NCI-H2171 treated with DMSO at 0.1 percent for 48 hours (cell line): ENCODE measurements at places on chromosomes 3 and 15.
A peak's percentile ranks its signal among the peaks of the same experiment; 100 is the strongest.

DNA sequence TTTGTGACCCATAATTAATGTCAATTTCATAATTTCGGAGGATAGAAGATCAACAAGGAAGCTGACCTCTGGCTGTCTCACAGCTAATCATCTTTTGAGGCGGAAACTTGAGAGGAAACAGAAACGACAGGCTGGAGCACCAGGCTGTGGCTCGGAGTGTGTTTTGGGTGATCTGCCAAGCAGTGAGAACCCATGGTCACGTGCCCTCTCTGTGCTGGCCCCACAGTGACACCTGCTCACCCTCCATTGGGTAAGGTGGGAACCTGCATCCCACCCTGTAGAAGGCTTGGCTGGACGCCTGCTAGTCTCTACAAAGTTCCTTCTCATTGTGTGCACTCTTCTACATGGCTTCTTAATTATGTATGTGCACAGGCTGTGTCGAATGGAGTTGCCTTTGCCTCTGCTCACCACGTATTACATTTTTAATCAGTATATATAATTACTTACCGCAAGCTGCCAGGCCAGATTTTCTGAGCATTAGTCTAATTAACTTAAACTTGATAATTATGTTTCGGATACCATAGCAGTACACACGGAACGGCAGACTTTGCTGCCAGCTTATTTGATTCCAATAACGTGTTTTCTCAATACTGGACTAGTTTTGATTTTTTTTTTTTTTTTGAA is 719.4 kb upstream of the CFAP20DC start:
- DNase-seq = peak; percentile 22

DNA sequence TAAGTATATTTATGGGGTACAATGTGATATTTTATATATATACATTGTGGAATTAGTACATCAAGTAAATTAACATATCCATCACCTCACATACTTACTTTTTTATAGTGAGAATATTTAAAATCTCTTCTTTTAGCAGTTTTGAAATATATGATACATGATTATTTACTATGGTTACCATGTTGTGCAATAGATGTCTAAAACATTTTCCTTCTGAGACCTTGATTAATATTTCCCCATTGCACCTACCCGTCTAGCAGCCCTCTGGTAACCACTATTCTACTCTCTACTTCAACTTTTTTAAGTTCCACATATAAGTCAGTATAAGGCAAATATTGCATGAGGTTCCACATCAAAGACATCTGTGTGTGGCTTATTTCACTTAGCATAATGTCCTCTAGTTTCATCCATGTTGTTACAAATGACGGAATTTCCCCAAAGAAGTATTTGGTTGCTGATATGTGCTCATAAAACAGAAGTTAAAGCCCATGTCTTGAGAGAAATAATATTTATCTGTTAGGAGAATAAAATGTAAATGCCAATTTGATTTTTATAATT is 29.6 kb upstream of the NFKBIZ start:
- no peak for DNase-seq

DNA sequence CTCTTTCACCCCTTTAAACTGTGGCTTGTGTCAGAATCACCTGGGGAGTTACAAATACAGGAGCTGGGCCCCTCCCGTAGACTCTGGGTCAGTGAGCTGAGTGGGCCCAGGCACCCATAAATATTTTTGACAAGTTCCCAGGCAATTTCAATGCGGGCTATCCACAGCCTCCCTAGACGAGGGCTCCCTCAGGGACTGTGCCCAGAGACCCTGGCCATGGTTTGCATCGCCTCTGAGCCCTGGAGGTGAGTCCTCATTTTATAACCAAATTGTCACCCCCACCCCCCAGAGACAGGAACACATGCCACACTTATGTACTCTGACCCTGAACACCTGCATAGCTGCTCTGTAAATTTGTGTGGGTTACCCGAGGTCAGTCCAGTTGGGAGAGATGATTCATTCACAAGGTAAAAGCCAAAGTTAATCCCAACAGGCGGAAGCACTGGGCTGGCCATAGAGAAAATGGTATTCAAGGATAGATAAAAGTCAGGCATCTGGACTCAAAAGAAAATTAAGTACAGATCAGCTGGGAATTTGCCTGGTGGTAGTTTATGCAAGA is 146.5 kb upstream of the SLC6A11 start:
- no peak for DNase-seq

- peak; percentile 99 for DNase-seq
Observed at GRCh38 chr15:58243070-58243469, 104.9 kb downstream of the AQP9 start.

GRCh38 chr15:78563092-78563491 is 2.2 kb upstream of the CHRNA5 start:
- no peak for DNase-seq

DNA sequence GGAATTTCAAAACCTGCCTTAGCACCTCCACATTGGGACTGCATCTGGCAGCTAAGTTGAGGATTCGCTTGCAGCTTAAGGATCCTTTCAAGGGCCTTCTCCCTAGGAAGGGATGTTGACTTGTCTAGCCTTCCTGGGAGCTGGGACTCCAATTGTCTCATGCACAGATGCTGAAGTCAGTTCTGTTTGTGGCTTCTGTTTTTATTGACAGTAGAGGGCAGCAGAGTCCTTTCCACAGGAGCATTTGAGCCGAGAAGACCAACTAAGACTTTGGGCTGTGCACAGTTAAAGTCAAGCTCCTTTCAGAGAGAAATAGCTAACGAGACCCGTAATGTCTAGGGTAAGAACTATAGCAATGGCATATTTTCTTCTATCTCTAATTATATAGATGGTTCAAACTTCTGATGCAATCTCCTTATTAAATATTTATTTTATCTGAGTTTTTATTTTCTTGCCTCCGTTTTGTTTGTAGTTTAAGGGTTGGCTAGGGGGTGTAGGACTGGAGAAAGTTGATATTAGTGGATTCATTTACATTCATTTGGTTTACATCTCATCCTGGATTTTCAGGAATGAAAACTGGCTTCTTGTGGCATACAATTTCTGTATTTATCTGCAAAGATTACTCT is 59.7 kb upstream of the KBTBD8 start:
- peak; percentile 59 for DNase-seq

DNA sequence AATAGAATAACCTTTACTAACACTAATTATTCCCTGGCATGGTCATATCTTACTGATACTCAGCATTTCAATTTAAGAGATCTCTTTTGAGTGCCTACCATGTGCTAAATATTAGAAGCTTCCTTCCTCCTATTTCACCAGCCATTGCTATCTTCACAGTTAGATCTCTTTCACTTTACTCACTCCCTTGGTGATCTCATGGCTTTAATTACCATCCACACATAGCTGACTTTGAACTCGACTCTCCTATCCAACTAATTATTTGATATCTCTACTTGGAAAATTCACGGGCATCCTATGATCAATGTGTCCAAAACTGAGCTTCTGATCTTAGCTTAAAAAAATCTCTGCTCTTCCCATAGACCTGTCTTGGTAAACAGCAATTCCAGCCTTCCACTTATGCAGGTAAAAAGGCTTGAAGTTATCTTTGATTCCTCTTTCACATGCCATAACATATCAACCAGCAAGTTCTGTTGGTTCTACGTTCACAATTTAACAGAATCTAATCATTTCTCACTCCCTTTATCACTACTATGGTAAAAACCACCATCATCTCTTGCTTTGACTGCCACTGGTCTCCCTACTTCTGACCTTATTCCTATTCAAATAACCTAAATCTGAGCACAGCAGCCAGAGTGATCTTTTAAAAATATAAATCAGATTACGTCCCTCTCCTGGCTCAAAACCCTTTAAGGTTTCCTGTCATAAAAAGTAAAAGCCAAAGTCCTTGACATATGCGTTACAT is 41.8 kb downstream of the HLTF start:
- DNase-seq = no peak

DNA sequence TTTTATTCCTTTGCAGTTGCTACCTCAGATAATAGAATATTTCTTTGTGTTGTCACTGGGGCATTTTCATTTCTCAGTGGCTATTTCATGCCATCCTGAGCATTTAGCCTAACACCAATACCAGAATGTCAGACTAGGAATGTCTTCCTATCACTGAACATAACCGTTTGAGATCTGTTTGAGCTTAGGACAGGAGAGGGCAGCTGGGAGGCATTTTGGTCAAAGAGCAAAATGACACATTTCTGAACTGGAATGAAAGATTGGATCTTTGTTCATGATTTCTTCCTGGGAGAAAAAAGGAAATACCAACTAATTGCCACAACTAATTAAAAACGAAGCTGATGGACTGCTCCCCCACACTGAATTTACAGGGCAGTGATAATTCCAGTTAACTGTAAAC is 921.3 kb upstream of the NR2F2 start:
- DNase-seq = no peak

DNA sequence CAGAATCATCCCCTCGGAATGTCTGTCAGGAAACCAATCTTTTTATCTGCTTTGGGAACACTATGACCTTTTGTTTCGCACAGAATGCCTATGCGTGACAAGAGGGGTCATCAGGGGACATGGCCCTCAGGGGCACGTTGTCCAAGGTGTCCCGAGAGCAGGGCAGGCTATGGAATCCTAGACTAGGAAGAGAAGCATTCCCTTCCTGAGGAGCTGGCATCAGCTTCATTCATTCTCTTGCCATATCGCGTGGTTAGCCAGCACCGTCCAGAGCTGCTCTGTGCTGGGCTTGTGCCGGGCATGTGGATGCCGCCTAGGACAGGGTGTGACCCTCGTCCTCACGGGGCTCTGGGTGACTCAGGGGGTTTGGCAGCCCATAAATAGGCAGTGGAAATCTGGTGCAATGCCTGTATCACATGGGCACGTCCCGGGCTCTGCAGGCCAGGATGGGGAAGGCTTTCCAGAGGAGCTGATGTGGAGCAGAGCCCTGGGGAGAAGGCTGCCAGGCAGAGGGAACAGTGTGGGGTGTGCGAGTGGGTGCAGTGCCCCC is 117.8 kb downstream of the TMEM266 start:
- DNase-seq = no peak

- DNase-seq = no peak
Observed at GRCh38 chr3:190305406-190305805, 16.8 kb downstream of the CLDN1 start.

GRCh38 chr3:100360757-100361496 is 26.4 kb downstream of the NIT2 start:
- no peak for DNase-seq

DNA sequence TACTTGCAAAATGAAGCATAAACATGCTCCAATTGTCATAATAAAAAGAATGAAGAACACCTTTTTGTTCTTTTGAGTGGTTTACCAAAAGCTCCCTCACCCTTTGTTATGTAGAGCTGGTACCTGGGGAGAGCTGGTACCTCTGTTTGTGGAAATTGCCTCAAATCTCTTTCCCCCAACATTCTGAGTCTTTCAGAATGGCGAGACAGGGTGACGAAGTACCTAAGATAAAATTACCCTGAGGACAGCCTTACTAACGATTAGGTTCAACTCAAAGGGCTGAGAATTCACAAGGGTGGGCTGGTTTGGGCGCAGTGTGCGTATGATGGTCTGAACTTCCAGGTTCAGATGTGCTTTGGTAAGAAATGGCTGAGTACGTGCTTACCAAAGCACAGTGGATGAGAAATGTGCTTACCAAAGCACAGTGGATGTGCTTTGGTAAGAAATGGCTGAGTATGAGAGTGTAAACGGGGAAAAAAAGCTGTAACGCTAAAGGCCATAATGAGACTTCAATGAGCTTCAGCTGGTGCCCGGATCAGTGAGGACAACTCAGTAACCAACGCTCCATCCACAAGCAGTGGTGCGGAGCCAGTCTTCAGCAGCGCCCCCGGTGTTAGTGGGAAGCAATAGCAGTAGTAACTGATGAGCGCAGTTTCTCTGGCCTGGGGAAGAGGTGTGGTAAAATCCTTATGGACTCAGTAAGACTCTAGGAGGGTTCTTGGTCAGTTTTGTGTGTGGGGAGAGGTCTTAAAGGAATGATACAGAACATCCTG is 72.3 kb upstream of the LRIG1 start:
- DNase-seq = no peak

- DNase-seq = no peak
Observed at GRCh38 chr15:90558171-90558573, 28.4 kb downstream of the CRTC3 start.

GRCh38 chr3:184599143-184599542 is 37.6 kb downstream of the EPHB3 start:
- no peak for DNase-seq

GRCh38 chr3:186258968-186259367 is 103.1 kb downstream of the DGKG start:
- no peak for DNase-seq

- no peak for DNase-seq
Observed at GRCh38 chr15:58552505-58553364, 120.9 kb downstream of the LIPC start.

DNA sequence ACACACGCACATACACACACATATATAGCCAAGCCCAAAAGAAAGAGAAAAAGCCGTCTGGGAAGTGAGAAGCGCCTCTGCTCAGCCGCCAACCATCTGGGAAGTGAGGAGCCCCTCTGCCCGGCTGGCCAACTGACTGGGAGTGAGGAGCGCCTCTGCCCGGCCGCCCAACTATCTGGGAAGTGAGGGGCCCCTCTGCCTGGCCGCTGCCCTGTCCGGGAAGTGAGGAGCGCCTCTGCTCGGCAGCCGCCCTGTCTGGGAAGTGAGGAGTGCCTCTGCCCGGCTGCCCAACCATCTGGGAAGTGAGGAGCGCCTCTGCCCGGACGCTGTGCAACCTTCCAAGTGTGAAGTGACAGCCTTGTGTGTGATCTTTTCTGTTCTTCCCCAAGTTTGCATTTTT is 49.2 kb downstream of the FHIT start:
- no peak for DNase-seq

DNA sequence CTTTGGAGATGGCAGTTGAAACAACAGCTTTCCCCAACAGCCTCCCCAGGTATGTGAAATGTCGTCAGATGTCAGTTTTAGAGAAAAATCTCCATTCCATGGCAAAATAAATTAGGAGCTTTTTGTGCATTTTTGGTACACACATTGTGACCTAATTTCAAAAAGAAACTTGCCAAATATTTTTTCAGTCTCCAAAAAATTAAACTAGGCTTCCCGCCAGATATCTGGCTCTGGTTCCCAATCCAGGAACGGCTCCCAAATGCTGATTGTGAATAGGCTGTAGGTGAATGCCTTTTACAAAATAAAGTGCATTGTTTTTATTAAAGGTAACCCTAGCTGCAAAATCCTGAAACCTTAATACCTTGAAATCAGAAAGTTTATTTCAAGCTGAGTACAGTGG is 10.9 kb downstream of the KCNAB1 start:
- DNase-seq = no peak

DNA sequence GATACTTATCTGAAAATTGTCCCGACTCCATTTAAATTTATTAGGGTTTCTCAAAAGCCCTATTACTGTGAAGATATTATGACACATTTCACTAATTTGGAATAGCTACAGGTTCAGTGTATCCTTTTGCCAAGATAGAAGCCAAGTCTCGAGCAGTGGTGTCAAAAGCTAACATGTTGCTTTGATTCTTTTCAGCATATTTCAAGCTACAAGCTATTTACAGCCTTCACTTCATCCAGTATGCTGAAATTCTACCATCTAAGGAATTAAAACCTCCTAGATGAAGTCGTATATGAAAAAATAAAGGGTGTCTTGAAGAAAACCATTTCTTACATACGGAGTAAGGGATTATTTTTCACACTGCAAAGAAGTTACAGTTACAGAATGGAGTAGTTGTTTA is 31.2 kb upstream of the ADAMTS9 start:
- no peak for DNase-seq
